ENCODE measurements at places on chromosomes 5 and 9. TPM values are rescaled to one million over a fixed set of nuclear protein-coding genes. Genes with fewer than 3 reads are reported as not detected.

GRCh38 chr5:1755321-1755949, 44.2 kb downstream of the MRPL36 start:
- DNase-seq, result no peak

DNA sequence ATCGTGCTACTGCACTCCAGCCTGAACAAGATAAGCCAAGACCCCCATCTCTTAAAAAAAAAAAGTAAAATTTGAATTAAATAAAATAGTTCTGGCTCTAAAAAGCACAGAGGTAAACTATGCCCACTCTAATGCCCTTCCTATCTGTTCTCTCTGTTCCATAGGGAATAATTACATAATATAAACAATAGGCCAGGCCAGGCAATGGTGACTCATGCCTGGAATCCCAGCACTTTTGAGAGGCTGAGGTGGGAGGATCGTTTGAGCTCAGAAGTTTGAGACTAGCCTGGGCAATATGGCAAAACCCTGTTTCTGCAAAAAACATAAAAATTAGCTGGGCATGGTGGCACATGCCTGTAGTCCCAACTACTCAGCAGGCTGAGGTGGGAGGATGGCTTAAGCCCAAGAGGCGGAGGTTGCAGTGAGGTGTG, 47.4 kb downstream of the MYO10 start:
- peak; percentile 67 for DNase-seq

TUBB4B gene
- total RNA-seq, result 148 TPM

- peak; percentile 92 for DNase-seq
These were observed 7.8 kb upstream of the C9orf40 start for GRCh38 chr9:74960561-74960960.

ZNG1C gene
- total RNA-seq, result 11.4 TPM

GRCh38 chr5:39668980-39669379, 244.2 kb upstream of the DAB2 start:
- DNase-seq, result no peak

- DNase-seq, result peak; percentile 80
These were observed 38.1 kb downstream of the MRPS27 start for GRCh38 chr5:72281764-72282499.

GRCh38 chr9:1048811-1049210, 1.3 kb upstream of the DMRT2 start:
- DNase-seq, result no peak

DNA sequence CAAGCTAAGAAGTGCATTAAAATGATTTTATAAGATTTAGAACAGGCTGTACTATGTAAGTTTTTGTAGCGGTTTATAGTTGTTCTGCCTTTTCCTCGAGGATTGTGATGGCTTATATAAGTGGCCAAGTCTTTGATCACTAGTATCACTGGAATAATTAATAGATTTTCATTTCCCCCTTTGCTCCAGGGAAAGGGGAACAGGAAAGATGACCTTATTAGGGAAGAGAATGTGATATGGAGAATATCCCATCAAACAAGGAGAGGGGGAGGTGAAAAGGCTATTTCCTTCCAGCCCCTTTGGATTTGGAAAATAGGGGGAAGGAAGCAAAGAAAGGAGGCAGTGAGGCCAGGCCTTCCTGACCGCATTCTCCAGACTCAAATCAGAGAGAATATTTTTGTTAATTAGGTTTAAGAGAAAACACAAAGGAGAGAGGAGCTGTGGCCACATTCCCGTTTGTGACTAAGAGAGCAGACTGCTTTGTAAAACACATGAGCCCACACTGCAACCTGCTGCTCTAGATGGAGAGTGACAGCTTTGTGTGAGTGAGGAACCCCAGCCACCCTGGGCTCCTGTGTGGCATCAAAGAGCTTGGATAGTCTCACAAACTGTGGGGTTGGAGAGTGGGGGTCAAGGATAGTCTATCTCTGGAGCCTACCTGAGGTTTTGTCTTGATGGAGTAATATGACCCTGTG, 359.5 kb downstream of the DTWD2 start:
- no peak for DNase-seq

DNA sequence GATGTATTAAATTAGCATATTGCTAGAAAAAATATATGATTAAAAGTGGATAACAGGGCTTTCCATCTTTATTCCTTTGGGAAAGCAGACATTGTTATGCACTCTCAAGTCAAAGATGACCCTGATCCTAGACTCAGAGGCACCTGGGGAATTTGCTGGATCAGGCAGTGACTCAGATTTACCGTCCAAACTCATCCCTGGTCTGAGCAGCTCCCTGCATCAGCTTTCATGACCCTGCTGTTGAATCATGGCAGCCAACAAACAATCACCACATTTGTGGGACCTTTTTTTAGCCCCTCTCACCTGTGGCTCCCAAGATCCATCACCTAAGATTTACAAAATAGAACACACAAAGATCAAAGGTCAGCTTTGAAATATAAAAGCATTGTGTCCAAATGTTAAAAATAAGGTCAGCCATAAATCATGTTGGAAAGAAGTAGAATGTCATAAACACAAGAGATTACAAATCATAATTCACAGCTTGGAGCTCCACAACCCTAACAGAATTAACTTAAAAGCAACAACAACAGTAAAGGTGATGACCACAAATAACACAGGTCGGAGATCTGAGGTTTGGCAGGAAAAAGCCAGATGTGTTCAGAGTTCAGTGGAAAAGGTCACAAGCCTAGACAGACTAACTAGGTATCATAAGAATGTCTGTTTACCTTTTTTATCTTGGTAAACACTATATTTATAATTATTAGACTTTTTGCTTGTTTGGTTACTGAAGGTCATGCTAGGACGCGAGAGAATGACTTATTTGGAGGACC, 55.5 kb downstream of the ZFAND5 start:
- peak; percentile 34 for DNase-seq

- DNase-seq, result peak; percentile 52
These were observed 21.6 kb downstream of the ANKS6 start for GRCh38 chr9:98774746-98775145.
